ENCODE measurements at places on chromosomes 4 and X.

DNA sequence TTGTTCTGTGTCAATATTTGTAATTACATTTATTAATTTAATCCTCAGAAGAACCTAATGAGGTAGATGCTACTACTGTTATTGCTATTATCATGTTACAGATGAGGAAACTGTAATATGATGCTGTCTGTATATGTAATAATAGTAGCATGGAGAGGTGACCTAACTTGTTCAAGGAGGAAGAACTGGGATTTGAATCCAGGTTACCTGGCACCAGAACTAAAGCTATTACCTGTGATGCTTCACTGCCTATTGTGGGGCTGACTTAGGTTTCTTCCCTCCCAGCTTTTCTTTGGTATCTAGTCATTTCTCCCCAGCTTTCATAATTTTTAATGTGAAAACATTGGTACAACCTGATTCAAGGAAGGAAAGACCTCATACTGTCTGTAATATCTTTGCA is 43.6 kb downstream of the RAPGEF2 start:
- no peak for DNase-seq

DNA sequence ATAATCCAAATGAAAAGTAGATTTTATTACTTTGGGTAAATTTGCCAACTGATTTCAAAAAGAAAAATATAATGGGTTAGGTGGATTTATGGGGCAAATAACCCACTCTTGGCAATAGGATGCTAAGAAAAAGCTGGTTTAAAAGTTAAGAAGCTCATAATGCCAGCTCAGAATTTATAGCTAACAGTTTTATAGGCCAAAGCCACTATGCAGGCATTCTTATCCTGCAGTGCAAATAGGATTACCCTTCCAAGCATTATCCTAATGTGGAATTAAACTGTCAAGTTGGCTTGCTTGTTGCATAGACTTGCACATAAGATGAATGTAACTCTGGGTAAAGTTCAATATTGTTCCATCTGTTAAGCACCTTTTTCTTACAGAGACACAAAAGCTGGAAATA is 703.0 kb downstream of the PCDH18 start:
- DNase-seq, result no peak

DNA sequence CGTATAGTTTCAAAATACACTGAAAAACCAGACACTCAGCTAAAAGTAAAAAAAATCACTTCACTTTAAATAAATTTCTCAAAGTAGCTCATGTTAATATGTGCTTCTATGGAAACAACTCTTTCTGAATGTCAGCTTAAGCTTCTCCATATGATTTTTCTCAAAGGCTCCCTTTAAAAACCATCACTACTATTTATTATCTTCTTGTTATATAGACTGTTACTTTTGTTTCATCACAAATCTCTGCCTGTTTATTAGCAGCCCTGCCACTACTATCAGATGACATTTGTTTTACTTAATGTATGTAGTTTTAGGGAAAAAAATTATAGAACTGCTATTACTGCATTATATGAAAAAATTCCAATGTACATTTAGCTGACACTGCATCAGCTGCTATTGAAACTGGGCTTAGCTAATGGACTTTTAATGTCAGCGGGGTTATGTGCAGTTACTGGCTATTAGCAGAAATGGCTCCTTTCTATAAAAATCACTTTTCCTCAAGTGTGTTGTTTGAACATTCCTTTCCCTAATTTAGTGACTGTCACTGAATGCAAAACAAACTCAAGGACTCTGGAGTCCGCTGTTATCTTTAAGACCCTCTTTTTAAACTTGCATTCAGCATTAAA is 10.8 kb downstream of the UNC5C start:
- no peak for DNase-seq

DNA sequence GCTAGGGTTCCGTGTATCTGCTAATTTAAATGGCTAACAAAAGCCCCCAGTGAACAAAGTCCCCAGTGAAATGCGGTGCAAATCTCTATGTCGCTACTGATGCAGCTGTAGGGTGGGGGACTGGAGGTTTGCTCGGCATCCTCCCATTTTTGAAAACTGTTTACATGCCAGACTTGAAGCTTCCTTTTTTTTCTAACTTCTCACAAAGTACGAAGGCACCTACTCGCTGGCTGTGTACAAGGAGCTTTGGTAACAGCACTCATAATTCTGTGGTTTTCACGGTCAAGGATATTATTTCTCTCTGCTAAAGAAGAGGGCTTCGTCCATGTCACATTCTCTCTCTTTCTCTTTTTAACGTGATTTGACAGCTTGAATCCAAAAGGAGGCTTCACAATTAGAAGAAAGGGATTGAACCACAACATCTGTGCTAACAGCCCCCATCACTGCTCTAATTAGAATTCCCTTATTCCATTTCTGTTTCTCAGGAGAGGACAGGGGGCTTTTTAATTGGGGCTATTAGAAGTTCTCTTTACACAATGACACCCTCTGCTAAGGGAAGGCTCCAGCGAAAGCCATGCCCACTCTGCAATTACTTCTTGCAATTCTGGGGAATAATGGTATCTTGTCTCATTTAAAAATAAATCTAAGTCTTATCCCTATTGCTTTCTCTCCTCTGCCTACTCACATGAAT is 46.7 kb downstream of the TMEM156 start:
- no peak for DNase-seq

GRCh38 chr4:82975792-82976191 is 34.8 kb downstream of the LIN54 start:
- no peak for DNase-seq

DNA sequence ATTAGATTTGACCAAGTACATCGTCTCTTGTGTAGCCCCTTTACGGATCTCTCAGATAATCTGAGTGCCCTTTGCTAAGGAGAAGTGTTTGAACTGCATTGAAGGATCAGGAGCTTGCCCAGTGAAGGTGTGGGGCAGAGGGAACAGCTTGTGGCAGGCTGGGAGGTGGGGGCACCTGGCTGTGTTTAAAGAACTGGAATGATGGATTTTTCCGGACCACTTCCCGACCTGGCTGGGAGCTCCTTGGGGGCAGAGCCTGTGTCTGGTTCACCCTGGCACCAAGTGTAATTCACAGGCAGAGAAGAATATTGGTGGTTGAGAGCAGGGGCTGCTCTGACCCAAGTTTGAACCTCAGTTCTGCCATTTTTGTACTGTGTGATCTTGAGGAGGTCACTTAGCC is 18.5 kb downstream of the TBC1D14 start:
- no peak for DNase-seq

DNA sequence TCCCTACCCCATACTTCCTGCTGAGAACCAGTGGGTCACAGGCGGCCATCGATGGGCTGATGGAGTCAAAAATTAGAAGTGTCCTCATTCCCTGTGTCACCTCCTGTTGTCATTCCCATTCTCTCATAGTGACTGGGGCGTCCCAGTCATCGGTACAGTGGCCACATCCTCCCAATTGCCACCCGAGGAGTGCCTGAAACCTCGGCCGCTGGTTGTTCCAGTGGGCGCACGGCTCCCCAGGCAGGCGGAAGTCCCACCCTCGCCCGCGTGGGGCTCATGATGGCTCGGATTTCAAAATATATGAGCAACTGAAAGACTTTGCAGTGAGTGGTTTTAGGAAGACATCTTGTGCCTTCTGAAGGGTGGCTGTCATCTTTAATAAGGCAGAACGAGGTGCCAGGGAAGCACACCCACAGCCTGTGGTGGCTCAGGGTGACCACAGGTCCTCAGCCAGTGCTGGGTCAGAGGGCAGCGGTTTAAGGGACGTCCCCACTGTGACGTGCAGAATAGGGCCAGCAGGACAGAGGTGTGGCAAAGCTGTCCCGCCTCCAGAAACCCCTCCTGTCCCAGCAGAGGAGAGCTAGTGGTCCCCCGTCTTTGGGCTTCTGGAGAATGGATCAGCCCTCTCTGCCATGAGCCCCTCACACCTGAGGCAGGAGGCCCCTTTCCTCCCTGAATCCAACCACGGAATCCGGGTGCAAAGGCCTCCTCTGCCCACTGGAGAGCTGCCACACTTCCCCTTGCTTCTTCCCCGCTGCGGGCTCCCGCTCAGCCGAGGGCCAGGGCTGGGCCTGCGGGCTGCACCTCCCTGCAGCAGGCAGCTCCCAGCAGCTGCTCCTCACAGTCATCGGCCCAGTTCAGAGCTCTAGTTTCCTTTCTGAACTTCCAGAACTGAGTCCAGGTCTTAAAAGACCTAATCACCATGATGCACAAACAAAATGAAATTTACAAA is 90.4 kb downstream of the ABLIM2 start:
- DNase-seq, result no peak

GRCh38 chrX:14354521-14354920 is 174.8 kb upstream of the GLRA2 start:
- no peak for DNase-seq

DNA sequence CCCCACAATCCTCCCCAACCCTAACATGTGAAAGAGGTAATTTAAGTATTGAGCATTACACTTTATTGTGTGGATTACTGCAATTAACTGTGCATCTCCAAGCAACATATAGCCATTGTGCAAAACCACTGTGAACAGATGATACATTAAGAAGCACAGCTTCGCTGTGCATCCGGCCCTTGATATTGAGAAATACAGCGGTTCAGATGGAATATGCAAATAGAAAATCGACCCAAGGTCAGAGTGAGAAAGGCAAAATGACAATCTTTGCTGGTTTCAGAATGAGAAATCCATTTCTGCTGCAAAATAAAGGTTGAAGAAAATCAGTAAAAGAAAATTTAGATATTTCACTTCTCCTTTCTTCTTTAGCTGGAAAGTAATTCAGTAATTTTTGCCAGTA is 805.9 kb upstream of the GRID2 start:
- no peak for DNase-seq

DNA sequence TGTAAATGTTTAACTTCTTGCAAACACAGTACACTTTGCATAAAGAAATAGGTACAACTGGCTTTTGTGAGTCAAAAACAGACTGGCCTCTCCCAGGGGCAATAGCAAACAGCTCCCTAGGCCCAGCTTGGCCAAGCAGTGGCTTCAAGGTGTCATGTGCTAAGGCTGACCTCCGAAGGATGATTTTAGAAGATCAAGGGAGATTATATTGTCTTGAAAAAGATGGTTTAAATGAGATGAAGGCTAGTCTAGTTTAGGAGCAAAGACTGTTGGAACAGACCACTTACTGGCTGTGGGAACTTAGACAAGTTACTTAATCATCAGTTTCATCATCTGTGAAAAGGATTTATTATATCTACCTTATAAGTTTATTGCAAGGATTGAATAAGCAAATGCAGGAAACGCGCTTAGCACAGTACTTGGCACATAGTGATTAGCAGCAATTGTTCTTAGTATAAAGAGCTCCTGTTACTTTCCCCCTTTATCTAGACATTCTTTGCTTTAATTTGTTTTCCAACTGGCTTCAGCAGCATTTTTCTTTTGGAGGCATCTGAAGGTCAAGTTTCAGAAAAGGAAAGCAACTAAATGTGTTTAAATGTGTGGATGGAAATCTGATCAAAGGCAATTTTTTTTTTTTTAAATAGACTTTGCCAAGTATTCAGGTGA is 17.2 kb downstream of the ANXA3 start:
- no peak for DNase-seq

- no peak for DNase-seq
These were observed 544.7 kb downstream of the NLGN4X start for GRCh38 chrX:5683996-5684395.

GRCh38 chr4:76748649-76749048 is 149.3 kb downstream of the SOWAHB start:
- no peak for DNase-seq

DNA sequence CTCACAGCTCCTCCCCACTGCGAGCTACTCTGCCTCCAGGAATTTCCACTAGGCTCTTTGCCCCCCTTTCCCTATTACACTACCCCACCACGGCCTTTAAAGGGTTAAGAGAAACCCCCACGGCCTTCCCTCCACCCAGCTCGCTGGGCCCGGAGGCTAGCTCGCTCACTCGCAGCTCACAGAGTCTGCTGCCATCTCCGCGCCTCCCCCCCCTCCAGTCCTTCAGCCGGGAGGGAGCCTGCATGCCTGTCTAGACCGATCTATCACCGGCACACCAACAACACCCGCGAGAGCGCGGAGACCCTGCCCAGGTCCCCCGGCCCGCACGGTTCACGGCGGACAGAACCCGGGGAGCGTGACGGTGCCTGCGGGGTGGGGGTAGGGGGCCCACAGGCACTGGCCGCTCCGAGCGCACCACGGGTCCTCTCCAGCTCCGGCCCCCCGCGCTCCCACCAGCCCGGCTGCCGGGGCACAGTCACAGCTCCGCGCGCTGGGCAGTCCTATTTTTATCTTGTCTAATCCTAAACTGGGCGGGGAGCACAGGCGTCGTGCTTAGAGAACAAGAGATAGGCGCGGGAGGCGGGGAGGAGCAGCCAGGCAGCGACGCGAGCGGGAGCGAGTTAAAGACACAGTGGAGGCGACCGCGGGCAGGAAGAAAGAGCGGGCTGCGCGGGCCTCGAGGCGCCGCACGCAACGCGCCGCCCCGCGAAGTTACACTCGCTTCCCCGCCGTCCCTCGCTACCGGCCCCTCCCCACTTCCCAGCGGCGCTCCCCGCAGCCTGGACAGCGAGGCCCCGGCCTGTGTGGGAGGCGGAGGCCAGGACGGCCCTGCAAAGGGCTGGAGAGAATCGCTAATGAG is 3.5 kb downstream of the BCOR start:
- DNase-seq, result no peak

- no peak for DNase-seq
These were observed 607.1 kb downstream of the PCDH18 start for GRCh38 chr4:136925203-136925602.

- DNase-seq, result peak; percentile 71
These were observed 9.6 kb downstream of the SLC25A5 start for GRCh38 chrX:119477812-119478232.

- DNase-seq, result no peak
These were observed 137.8 kb upstream of the SLC4A4 start for GRCh38 chr4:71201057-71201456.

GRCh38 chr4:66613591-66613990 is 931.7 kb downstream of the CENPC start:
- no peak for DNase-seq

GRCh38 chr4:13750594-13750993 is 123.1 kb upstream of the BOD1L1 start:
- no peak for DNase-seq

GRCh38 chr4:183185018-183185417 is 86.0 kb downstream of the WWC2 start:
- no peak for DNase-seq

DNA sequence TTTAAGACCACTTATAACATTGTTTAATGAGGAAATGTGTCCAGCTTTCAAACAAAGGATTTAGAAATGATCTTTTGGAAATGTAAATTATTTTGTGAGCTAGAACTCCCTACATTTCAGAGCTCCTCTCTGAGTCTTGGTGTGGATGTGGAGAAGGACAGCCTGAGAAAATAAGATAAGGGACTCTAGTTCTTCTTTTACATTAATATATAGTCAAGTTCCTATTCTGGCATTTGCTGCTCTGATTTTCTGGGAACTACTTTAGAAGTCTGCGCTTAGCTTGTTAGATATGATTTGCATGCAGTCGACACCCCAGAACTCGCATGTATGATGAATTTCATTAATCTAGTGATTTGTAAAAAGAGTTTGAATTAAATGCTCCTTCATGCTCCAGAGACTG is 45.5 kb downstream of the TSPAN7 start:
- DNase-seq, result no peak

- peak; percentile 38 for DNase-seq
These were observed 67.4 kb upstream of the QRFPR start for GRCh38 chr4:121448231-121448630.

DNA sequence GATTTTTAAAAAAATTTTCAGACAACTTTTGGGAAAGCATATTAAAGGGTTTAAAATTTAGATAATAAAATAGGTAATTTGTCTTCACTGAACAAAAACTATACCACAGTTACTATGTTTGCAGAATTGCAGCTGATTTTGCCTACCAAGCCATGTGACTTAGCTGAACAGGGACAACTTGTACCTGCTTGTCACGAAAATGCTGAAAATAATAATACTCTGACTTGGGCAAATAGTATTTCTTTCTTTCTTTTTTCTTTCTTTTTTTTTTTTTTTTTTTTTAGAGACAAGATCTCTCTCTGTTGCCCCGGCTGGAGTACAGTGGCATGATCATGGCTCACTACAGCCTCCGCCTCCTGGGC is 225.2 kb upstream of the PPP1R2C start:
- no peak for DNase-seq

All from COLO829 (cell line).